CD4-positive, alpha-beta T cell treated with Interleukin-4 for 1 hour (primary cell): ENCODE measurements at places on chromosomes 2 and 18.

DNA sequence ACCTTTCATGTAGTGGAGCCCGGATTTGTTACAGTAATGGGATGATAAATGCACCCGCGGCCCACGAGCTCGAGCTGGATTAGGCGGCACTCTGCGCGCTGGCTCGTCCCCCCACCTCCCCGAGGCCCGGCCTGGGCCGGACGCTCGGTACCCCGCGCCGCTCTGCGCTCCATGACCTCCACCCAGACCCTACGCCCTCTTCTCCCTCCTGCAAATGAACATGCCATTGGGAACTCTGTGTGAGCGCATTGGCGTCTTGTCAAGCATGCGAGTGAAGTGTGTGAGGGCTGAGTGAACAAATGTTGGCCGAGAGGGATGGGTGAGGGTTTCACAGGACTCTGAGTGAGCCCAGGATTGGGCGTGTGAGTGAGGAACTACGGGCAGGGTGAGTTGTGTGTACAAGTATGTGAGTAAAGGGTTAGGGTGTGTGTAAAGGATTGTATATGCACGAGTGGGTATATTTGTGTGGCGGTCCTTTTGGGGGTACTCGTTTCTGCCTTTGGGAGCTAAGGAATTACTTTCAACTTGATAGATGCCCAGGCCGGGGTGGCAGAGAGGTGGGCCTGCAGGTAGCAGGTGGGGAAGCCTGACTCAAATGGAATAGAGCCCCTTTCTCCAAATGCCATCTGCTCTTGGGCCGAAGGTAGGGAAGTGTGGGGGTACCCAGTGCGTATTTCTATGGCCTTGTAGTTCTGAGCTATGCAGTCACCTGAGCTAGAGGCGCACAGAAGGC, 2.9 kb upstream of the EN1 start:
- no peak for DNase-seq

- DNase-seq = no peak
Measured at GRCh38 chr18:3171631-3172030, 48.1 kb downstream of the MYOM1 start.

- no peak for DNase-seq
Measured at GRCh38 chr2:71736091-71736861, 282.9 kb downstream of the DYSF start.

DNA sequence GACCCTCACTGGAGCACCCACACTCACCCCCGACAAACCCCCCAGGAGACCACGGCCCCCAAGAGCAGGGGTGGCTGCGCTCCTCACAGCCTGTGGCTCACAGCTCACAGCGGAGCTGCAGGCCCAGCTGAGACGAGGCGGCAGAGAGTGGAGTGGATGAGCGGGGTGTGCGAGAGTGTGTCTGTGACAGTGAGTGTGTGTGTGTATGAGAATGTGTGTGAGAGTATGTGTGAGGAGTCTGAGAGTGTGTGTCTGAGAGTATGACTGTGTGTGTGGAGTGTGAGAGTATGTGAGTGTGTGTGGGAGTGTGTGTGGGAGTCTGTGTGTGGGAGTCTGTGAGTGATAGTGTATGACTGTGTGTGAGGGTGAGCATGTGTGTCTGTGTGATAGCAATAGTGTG, 55.3 kb upstream of the ID2 start:
- no peak for DNase-seq

GRCh38 chr2:39494784-39495251, 57.7 kb upstream of the MAP4K3 start:
- peak; percentile 20 for DNase-seq

DNA sequence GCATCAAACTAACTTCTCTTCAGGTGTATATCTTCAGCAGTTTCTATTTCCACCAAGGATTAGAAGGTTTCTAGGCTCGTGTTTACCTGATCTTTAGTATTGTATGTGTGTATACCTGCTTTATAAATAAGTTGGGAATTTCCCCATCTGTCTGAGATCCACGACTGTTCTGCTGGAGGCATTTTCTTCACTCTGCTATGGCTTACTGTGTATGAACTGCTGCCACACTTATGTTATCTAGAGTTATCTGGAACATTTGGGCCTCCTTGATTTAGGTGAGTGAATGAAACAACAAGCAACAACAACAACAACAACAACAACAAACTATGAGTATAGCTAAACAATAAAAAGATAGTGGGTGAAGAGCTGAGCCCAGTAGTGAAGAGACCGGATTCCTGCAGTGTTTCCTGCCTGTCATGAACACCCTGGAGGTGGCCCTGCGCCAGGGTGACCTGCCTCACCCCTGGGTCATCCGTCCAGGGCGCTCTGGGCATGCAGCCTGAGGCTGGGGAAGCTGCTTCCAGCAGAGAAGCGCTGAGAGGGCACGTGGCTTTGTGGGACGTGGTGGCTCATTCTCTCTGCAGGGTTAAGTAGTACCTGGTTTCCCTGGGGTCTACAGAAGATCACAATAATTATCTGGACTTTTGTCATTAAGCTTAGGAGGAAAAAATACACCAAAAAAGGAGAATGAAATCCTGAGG, 56.1 kb upstream of the GATA6 start:
- no peak for DNase-seq

DNA sequence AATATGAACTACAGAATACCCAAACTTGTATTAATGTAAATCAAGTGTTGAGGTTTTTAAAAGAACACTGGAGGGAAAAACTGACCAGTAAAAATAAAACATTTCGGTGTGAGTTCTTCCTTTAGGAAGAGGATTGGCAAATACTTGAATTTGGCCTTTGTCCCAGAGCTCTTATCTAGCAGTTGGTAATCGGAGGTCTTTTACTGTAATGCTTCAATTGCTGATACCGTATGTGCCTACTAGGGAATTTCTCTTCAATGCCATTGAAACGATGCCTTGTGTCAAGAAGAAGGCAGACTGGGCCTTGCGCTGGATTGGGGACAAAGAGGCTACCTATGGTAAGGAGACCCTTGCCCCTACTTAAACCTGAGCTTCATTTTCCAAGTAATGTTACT, 4.1 kb downstream of the RRM2 start:
- no peak for DNase-seq

GRCh38 chr18:9616049-9616448, 1.7 kb upstream of the PPP4R1 start:
- DNase-seq = no peak
